ENCODE measurements at places on chromosomes 16 and 17.

- DNase-seq: no peak
Observed at GRCh38 chr16:89040391-89040790, 53.3 kb upstream of the ACSF3 start.

DNA sequence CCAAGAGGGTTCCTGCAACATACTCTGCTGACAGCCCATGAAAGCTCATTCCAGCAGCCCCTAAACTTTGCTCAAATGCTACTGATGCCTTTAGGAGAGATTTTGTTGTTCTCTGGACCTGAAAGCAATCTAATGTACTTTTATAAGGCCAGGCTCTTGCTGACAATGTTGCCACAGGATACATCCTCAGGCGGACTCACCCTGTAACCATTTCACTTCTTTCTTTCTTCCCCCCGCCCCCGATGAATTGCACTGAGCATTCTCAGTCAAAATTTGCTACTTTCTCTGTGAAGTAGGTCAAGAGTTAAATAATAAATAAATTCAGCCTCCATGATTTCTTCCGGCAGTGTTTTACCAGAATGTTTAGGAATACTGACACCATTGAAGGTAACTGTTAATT, 1.5 kb downstream of the GAS7 start:
- DNase-seq: no peak

DNA sequence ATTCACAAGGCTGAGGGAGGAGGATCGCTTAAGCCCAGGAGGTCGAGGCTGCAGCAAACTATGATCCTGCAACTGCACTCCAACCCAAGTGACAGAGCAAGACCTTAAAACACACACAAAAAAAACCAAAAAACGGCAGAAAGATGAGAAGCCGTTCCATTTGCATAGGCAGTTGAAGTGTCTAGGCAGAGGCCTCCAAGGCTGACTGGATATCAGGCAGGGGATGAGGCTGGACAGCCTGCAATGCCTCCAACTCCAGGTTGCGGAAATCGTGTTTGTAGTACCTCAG, 2.0 kb upstream of the FBXL19 start:
- DNase-seq: no peak

DNA sequence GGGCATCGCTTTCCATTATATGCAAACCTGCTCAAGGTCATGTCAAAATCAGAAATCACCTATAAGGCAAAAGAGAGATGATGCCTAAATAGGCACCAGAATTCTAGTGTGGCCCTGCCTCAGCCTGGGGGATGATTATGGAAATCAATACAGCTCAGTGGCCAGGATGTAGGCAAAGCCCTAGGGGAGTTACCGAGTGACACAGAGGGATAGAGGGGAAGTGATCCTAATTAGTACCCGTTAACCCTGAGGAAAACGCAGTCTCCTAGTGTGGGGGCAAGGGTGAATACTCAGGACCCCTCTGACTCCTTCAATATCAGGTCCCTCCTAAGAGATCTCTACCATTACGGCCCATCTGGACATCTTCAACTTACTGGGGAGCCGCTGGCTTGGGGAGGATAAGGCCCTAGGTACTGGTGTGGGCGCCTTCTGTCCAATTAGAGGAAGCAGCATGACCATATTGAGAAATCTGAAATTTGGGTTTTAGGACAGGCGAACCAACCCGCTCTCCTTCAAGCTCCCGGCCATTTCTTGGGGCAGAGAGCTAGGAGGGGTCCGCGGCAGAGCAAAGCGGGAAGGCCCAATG, 725 bp downstream of the NT5C3B start:
- no peak for DNase-seq

DNA sequence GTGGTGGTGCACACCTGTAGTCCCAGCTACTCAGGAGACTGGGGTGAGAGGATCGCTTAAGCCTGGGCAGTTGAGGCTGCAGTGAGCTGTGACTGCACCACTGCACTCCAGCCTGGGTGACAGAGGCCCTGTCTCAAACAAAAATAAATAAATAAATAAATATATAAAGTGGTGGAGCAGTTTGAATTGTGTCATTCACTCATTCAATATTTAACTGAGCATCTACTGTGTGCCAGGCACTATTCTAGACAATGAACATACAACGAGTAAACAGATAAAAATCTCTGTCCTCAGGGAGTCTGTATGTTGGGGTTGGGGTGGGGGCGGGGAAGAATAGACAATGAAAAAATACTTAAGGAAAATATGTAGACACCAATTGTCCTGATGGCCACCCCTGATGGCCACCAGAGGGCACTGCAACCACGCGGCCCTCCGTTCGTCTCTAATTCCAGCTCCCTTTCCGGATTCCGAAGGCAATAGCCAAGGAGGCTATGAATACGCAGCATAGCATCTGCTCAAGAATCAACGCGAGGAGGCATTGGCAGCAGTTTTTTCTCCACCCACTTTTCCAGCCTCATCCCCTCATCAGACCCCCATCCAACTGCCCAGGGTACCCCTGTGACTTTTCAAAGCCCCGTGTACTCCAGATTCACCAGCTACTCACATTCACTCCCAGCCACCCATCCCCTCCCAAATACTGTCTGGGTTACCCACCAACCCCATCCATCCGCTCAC, 21.4 kb downstream of the QPRT start:
- DNase-seq: peak; percentile 68

DNA sequence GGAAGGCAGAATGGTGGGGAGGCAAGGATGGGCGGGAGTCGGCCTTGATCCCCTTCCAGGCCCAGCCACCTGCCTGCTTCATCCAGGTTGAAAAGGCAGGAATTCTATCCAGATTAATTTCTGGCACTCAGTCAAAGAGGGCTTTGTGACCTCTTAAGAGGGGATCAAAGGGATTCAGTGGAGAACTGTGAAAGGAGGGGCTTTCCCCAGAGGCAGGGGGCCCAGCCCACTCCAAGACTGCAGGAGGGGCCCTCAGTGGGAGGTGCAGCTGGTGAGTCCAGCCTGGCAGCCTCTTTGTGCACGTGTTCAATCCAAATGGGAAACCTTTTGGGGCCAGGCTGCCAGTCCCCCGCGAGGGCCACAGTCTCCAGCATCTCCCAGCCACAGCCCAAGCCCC, 148.5 kb upstream of the PLCG2 start:
- DNase-seq: no peak

- no peak for DNase-seq
Observed at GRCh38 chr16:55248058-55248457, 75.9 kb upstream of the IRX6 start.

DNA sequence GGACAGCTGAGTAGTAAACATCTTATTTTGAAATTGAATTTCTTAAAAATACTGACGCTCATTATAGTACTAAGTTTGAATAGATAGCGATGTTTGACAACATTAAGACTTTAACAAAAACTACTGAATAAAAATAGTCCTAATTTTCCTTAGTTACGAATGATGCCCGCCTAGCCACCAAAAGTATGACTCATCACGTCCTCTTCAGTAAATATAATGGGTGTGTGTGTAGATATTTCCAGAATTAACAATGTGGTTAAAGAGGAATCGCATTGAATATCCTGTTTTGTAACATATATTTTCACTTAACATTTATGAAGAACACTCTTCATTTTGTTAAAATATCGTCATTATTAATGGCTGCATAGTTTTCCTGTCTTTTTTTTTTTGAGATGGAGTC, 187.6 kb downstream of the MYO1D start:
- DNase-seq: no peak

DNA sequence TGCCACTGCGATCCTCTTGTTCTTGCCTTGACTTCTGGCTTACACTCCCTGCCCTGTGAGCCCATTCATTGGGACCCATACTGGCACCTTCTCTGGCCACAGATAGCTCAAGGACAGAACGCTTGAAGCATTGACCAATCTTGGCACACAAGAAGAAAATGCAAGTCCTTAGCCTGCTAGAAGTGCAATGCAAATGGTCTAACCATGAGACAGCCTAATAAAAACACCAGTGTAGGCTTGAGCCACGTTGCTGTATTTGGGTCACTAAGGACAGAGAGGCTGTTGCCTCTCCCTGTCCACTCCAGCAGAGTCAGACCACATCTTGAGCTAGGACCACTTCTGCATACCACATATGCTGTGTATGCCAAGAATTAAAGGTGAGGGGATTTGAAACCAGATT, 41.2 kb upstream of the HLF start:
- DNase-seq: no peak

- DNase-seq: no peak
Observed at GRCh38 chr16:12679660-12680272, 123.9 kb downstream of the CPPED1 start.

- no peak for DNase-seq
Observed at GRCh38 chr17:17888371-17888770, 51.6 kb upstream of the SREBF1 start.

- DNase-seq: no peak
Observed at GRCh38 chr16:65675161-65675560, 553.3 kb upstream of the CDH11 start.

- DNase-seq: no peak
Observed at GRCh38 chr16:5041600-5042133, 7.9 kb upstream of the NAGPA start.

DNA sequence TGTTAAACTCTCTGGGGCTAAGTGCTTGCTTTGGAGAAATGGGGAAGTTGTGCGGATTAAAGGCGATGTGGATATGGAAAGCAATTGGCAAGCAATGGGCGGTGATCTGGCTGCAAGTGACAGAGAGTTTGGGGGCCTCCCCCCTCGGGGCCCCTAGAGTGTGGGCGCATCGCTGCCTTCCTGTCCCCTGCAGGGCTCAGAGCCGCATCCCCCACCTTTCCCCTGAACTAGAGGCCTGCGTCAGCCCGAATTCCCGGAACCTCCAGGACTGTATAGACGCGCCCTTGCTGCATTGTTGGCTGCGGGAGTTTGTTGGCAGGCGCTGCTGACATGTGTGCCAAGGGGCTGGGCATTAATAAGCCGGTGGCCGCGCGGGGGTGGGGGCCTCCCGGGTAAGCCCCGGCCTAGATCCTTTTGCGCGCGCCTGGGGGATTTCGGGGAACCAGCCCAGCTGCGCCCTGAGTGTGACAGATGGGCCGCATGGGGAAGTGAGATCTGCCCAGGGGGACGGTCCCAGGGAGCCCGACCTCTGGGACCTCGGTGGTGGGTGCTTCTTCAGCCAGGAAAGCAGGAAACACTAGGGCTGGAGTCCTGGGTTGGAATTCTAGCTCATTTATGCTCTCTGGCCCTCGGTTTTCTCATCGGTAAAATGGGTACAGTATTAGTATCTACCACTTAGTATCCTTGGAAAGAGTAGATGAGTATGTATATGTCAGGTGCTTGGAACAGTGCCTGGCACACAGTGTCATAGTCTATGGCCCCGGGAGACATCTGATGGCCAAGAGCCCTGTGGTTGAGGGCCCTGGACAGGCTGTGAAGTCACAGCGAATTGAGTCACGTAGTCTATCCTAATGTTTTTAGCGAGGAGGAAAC, 1.0 kb downstream of the EEF2K start:
- peak; percentile 18 for DNase-seq

DNA sequence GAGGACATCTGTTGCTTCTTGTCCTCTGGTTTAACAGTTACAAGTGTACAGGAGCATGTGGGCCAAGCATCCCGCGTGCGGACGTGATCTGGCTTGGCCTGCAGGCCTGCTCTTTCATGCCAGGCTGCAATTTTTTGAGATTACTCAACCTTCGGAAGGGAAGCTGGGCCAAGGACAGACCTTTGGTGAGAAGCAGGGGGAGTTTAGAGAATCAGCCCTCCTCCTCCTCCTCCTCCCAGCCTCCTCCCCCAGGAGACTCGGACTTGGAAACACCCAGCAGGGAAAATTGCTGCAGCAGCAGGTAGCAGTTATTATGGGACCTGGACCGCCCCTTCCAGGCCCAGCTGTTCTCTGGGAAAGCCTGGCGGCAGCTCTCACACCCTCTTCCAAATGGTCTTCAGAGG, 5.1 kb upstream of the KLHL36 start:
- no peak for DNase-seq

DNA sequence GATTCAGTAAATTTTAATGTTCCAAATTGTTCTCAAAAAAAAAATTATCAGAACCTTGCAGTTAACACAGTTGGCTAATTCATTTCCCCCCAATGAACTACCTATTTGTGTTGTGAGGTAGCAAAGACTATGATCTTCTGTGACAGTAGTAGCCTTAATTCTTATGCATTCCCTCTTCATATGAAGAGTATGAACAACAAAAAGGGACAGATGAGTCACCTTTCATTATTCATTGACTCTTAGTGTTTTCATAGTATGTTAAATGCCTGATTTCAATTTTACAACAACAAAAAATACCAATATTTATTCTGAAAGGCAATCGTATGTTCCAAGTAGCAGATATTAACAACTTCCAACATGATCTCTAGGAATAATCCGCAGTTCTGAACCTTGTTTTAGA, 3.6 kb upstream of the SLFN11 start:
- DNase-seq: no peak

DNA sequence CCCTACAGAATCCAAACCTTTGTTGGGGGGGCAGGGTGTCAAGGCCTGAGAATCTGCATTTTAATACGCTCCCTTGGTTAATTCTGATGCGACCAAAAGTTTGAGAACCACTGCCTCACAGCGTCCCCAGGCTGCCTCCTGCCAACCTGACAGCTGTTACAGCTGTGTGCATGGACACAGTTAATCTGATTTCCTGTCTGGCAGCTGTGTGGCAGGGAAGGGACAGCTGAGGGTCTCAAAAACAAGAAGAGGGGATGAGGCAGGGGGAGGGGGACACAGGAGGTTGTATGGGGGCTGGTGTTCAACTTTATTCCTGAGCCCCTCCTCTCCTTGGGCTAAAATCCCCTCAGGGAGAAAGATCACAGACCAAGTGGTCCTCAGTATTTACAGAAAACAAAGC, 17.5 kb downstream of the HDAC5 start:
- no peak for DNase-seq

- no peak for DNase-seq
Observed at GRCh38 chr17:82685291-82685690, 13.2 kb downstream of the RAB40B start.

DNA sequence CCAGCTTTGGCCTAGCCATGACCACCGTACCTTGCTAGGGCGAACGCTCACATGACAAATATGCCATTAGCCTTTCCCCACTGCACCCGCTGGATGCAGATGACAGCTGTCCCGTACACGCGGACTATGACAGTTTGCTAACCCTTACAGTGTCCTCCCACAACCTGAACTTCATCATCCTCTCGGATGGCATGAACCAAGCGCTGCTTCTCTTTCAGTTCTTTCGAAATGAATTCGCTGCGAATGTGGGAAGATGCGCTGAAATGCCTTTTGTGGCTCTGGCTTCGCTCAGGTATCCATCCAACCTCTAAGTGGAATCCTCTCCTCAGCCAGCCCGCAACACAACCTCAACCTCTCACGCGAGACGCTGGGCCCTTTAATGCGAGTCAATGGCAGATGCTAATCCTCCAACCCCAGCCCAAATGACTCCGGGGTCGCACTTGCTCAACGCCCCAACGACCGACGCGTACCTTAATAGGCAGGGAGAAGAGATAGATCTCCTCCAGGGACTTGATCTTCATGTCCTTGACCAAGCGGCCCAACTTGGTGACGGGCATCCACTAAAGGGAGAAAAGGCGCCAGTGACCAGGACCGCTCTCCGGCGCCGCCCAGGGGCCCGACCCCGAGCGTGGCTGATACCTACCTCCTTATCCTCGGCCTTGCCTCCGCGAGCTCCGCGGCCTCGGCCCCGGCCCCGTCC, 670 bp downstream of the RPS2 start:
- no peak for DNase-seq

DNA sequence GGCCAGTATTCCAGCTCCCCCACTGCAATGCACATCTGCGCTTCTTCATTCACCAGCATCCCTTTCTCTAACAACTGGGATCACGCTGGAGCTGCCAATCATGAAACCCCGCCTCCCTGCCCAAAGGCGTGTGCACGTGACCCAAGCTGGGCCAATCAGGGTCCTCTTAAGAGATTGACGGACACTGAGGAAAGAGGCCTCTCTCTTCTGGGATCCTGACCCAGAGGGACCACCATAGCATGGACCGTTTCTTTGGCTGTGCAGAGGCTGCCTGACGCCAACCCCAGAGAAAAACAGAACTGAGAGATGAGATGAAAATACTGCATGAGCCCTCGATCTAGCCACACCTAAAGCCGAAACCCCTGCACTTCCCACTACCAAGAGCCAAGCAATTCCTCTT, 32.0 kb downstream of the COTL1 start:
- no peak for DNase-seq
